ENCODE measurements at places on chromosomes 7 and 10. TPM values are rescaled to one million over a fixed set of nuclear protein-coding genes. Genes with fewer than 3 reads are reported as not detected.

The GPR37 gene
- total RNA-seq, result 1.1 TPM

DNA sequence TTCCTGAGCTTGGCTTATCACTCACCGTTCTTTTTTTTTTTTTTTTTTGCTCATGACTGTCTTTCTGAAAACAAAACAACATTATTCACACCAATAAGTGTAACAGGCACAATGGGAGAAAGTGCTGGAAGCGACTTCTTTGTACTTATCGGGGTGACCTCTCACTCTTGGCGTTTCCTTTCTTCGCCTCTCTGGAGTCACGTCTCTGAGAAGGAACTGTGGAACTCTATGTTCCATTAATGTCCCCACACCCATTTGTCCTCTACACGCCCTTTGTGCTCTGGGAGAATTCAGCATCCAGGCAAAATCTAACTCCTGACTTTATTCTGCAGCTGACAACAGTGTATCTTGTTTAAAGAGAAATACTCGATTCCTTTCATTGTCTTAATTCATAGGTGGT is 70.8 kb upstream of the FAM204A start:
- no peaks in the 10 kb centered on the region for H3K36me3 ChIP-seq
- H3K4me1 ChIP-seq, result no peaks in the 10 kb centered on the region
- no peaks in the 10 kb centered on the region for H3K27me3 ChIP-seq
- H3K4me3 ChIP-seq, result no peak overlapping the region

DNA sequence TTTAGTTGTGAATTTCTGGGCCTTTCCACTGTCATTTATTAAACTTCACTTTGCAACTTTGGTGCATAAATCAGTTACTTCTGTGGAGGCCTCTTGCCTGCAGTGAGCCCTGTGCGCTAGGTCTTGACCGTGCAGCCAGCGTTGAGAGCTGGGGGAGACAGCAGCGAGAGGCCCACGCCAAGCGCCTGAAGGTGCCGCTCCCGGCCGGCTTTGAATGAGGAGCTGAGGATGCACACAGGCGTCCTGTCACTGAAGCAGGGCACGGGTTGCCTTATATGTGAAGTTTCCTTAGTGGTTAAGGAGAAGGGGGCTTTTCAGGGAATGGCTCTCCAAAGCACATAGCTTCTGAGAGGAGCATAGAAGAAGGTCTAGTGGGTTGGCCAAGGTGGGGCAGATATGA is 70.9 kb upstream of the CCNY start:
- H3K27me3 ChIP-seq, result no peaks in the 10 kb centered on the region
- H3K4me3 ChIP-seq, result no peak overlapping the region
- H3K4me1 ChIP-seq, result no peaks in the 10 kb centered on the region
- H3K36me3 ChIP-seq, result no peaks in the 10 kb centered on the region
- H3K27ac ChIP-seq, result no peak overlapping the region
- DNase-seq, result no peak

- H3K36me3 ChIP-seq, result no peaks in the 10 kb centered on the region
- no peaks in the 10 kb centered on the region for H3K4me1 ChIP-seq
- no peak for DNase-seq
- no peak overlapping the region for H3K4me3 ChIP-seq
Measured at GRCh38 chr10:48626447-48626846, 21.6 kb upstream of the ARHGAP22 start.

GRCh38 chr10:51348622-51349021 is 274.3 kb downstream of the PRKG1 start:
- no peak overlapping the region for H3K27ac ChIP-seq
- no peak for DNase-seq
- H3K4me3 ChIP-seq, result no peak overlapping the region
- H3K36me3 ChIP-seq, result no peaks in the 10 kb centered on the region
- H3K4me1 ChIP-seq, result no peaks in the 10 kb centered on the region

The AKR1C8 gene
- not detected for total RNA-seq

DNA sequence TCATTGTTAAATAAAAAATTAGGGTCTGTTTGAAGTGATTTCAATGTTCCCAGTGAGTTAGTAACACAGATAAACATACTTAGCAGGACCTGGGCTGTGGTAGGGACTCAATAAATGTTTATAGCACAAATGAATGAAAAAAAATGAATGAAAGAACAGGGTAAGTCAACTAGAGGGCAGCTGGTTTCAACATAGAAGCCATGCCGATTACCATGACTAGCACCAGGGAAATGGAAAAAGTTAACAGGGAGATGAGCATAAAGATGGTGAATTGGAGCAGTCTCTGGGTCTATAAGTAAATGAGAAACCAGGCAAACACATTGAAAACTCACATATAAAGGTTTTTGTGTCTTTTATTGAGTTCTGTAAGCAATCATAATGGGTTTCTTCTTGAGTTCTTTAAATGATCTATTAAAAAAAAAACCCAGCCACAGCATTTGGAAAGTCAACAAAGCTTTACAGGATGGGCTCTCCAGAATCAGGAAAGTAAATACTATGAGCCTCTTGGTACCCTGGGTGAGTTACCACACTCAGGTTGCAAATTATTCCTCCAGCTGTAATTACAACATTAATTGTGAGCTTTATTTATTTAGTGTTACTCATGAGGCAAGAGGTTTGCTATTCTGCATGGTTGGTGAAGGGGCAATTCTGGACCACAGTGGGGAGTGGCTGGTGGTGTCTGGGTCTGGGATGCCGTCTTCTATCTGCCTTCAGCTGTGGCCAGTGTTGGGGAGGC is 46.1 kb upstream of the MTPN start:
- H3K4me1 ChIP-seq, result no peaks in the 10 kb centered on the region
- no peaks in the 10 kb centered on the region for H3K36me3 ChIP-seq

DNA sequence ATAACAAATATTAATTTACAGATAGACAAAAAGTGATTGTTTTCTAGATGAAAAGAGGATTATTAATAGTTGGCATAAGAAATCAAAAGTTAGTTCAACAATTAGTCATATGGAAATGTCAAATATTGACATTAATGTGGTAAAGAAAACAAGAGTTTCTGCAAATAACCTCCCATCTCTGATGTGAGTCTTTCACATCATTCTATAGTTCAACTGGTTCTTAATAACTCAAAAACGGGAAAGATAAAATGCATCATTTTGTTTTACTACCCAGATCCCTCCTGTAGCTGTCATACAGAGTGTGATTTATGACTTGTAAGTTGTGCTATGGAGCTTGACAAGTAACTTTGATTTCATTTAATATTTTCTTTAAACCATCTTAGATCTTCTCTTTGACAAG is 594.8 kb downstream of the ZWINT start:
- no peaks in the 10 kb centered on the region for H3K36me3 ChIP-seq
- H3K4me1 ChIP-seq, result no peaks in the 10 kb centered on the region
- no peak overlapping the region for H3K4me3 ChIP-seq
- H3K27me3 ChIP-seq, result no peaks in the 10 kb centered on the region

The LRRC18 gene
- total RNA-seq, result not detected

The HOXA11 gene
- total RNA-seq, result not detected

The CAMK2G gene
- total RNA-seq, result 17.4 TPM

- H3K36me3 ChIP-seq, result no peaks in the 10 kb centered on the region
- DNase-seq, result peak; percentile 91
- no peaks in the 10 kb centered on the region for H3K27me3 ChIP-seq
Measured at GRCh38 chr10:15439341-15439842, 68.3 kb upstream of the FAM171A1 start.

DNA sequence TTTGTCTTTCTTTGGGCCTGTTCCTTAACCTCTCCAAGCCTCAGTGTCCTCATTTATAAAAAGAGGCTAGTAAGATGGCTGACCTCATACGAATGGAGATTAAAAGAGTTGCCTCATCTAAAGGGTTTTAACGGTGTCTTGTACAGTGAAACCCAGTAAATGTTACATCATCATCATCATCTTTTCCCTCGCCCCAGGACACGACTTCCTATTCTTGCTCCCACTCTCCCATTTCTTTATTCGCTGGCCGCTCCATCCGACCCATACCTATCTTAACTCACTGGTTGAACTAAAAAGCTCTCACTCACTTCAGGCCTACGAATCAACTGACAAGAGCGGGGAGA is 554 bp downstream of the FRA10AC1 start:
- peak overlapping the region; percentile 90 for H3K27ac ChIP-seq
- no peaks in the 10 kb centered on the region for H3K27me3 ChIP-seq
- peaks cover 27% of the 10 kb centered on the region for H3K36me3 ChIP-seq
- no peaks in the 10 kb centered on the region for H3K4me1 ChIP-seq
- DNase-seq, result no peak
- H3K4me3 ChIP-seq, result peak overlapping the region; percentile 72

GRCh38 chr7:112596260-112596659 is 115.5 kb downstream of the LSMEM1 start:
- H3K36me3 ChIP-seq, result no peaks in the 10 kb centered on the region
- H3K27ac ChIP-seq, result no peak overlapping the region
- no peaks in the 10 kb centered on the region for H3K4me1 ChIP-seq
- no peaks in the 10 kb centered on the region for H3K27me3 ChIP-seq
- H3K4me3 ChIP-seq, result no peak overlapping the region

The LHFPL3 gene
- total RNA-seq, result not detected

The PLEKHS1 gene
- total RNA-seq, result not detected

DNA sequence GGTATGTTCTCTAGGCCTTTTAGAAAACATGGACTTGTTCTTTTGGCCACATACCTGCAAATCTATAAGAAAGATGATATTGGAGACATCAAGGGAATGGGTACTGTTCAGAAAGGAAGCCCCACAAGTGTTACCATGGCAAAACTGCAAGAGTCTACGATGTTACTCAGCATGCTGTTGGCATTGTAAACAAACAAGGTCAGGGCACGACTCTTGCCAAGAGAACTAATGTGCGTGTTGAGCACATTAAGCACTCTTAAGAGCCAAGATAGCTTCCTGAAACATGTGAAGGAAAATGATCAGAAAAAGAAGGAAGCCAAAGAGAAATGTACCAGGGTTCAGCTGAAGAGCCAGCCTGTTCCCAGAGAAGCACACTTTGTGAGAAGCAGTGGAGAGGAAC is 37.1 kb downstream of the SDK1 start:
- no peak overlapping the region for H3K4me3 ChIP-seq
- H3K27ac ChIP-seq, result no peak overlapping the region
- peaks cover 3% of the 10 kb centered on the region for H3K4me1 ChIP-seq
- H3K36me3 ChIP-seq, result no peaks in the 10 kb centered on the region
- H3K27me3 ChIP-seq, result no peaks in the 10 kb centered on the region

The CXCL12 gene
- 53.8 TPM for total RNA-seq

GRCh38 chr7:136039577-136040345 is 62.6 kb upstream of the MTPN start:
- no peaks in the 10 kb centered on the region for H3K4me1 ChIP-seq
- H3K4me3 ChIP-seq, result no peak overlapping the region
- H3K27me3 ChIP-seq, result no peaks in the 10 kb centered on the region

The CPA4 gene
- 2.0 TPM for total RNA-seq

The AMZ1 gene
- total RNA-seq, result not detected

GRCh38 chr10:13195016-13195415 is 33.7 kb downstream of the MCM10 start:
- H3K4me3 ChIP-seq, result no peak overlapping the region
- DNase-seq, result no peak
- H3K27ac ChIP-seq, result no peak overlapping the region
- H3K36me3 ChIP-seq, result no peaks in the 10 kb centered on the region
- no peaks in the 10 kb centered on the region for H3K4me1 ChIP-seq
- no peaks in the 10 kb centered on the region for H3K27me3 ChIP-seq

The KEL gene
- total RNA-seq, result 0.12 TPM

The DEPP1 gene
- 143 TPM for total RNA-seq

DNA sequence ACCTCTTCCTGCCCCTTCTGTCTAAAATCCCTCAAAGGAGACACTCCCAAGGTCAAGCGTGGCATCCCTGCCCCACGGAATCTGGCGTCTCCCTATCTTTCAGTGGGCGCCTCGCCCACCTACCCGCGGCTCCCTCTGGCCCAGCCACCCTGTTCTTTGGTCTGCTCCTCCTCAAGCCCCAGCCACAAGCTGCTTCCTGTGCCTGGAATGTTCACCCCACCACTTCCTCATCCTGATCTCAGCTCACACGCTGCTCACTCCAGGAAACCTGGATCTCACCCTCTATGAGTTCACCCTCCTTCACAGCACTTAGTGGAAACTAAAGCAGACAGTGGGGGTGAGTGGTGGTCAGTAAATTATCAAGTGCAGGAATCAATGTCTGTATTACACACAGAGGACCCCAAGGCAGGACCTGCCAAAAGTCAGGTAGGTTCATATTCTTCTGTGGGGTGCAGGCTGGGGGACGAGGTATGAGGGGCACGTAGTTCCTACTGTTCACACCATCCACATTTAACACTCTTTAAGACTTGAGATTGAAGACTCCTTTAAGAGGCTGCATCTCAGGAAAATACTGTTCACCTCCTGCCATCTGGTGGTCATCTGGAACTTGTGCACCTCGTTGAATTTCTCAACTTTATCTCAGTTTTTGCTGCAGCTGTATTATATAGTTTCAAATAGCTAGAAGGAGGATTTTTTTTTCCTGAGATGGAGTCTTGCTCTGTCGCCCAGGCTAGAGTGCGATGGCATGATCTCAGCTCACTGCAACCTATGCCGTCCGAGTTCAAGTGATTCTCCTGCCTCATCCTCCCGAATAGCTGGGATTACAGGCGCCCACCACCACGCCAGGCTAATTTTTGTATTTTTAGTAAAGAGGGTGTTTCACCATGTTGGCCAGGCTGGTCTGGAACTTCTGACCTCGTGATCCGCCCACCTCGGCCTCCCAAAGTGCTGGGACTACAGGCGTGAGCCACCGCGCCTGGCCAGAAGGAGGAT is 166.6 kb downstream of the ARHGAP21 start:
- peak; percentile 54 for DNase-seq
- H3K36me3 ChIP-seq, result no peaks in the 10 kb centered on the region
- H3K27me3 ChIP-seq, result no peaks in the 10 kb centered on the region
- H3K27ac ChIP-seq, result no peak overlapping the region
- H3K4me1 ChIP-seq, result no peaks in the 10 kb centered on the region

The CPED1 gene
- 13.8 TPM for total RNA-seq

- H3K36me3 ChIP-seq, result no peaks in the 10 kb centered on the region
- H3K4me1 ChIP-seq, result no peaks in the 10 kb centered on the region
- no peak overlapping the region for H3K4me3 ChIP-seq
- DNase-seq, result no peak
Measured at GRCh38 chr7:80311313-80311712, 176.7 kb downstream of the GNAI1 start.

DNA sequence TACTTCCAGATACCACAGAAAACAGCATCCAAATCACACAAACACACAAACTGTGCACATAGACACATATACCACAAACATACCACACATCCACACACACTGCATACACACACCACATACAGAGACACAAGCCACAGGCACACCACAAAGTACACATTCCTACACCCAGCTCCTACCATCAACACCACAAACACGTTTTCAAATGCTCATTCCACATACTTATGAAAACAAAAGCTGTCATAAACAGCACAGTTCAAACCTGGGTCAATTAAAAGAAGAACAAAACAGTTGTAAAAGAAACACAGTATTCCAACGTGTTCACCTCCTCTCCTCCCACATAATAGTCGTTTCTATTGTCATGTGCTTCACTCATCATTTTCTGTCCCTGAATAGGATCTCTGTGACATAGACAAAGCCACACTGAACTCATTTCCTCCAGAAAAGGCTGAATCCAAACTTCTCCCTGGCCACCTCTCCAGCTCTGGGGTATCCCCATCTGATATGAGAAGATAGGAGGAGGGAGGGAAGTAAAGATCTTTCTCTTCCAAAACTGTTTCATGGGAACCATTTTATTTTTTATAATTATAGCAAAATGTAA is 89.2 kb downstream of the CXCL12 start:
- no peak overlapping the region for H3K27ac ChIP-seq
- no peaks in the 10 kb centered on the region for H3K27me3 ChIP-seq
- no peaks in the 10 kb centered on the region for H3K36me3 ChIP-seq
- H3K4me1 ChIP-seq, result no peaks in the 10 kb centered on the region
- DNase-seq, result no peak

- no peak overlapping the region for H3K27ac ChIP-seq
- no peaks in the 10 kb centered on the region for H3K27me3 ChIP-seq
- no peak overlapping the region for H3K4me3 ChIP-seq
Measured at GRCh38 chr7:80150611-80151273, 16.1 kb downstream of the GNAI1 start.

GRCh38 chr7:148747274-148747673 is 48.6 kb downstream of the CUL1 start:
- no peaks in the 10 kb centered on the region for H3K27me3 ChIP-seq
- DNase-seq, result no peak
- H3K4me1 ChIP-seq, result no peaks in the 10 kb centered on the region

The KIFBP gene
- total RNA-seq, result 36.4 TPM
